ENCODE measurements at places on chromosomes 1 and 21. TPM values are rescaled to one million over a fixed set of nuclear protein-coding genes. Genes with fewer than 3 reads are reported as not detected.

The HHIPL2 gene
- total RNA-seq, result not detected

The CCSAP gene
- 11.1 TPM for total RNA-seq

The SORT1 gene
- 0.73 TPM for total RNA-seq

The CD5L gene
- total RNA-seq, result not detected

The OR2AJ1 gene
- not detected for total RNA-seq

The IVL gene
- not detected for total RNA-seq

The CYP4A22 gene
- not detected for total RNA-seq

The AIRE gene
- total RNA-seq, result not detected

The BCL2L15 gene
- total RNA-seq, result 0.89 TPM

The HES3 gene
- total RNA-seq, result not detected

The RGS4 gene
- not detected for total RNA-seq

The AQP10 gene
- total RNA-seq, result not detected

The KLF18 gene
- total RNA-seq, result not detected

The PLA2G4A gene
- not detected for total RNA-seq

The GOLT1A gene
- total RNA-seq, result not detected

The GCSAML gene
- not detected for total RNA-seq

The DNAH14 gene
- total RNA-seq, result not detected

The SSX2IP gene
- total RNA-seq, result 11.4 TPM

All from CD8-positive, alpha-beta T cell (primary cell).